ENCODE measurements at places on chromosomes 3 and 15.

GRCh38 chr15:41827290-41827879 is 507 bp upstream of the JMJD7 start:
- no peak for DNase-seq

GRCh38 chr15:69602921-69603320 is 150.3 kb downstream of the RPLP1 start:
- DNase-seq, result no peak

DNA sequence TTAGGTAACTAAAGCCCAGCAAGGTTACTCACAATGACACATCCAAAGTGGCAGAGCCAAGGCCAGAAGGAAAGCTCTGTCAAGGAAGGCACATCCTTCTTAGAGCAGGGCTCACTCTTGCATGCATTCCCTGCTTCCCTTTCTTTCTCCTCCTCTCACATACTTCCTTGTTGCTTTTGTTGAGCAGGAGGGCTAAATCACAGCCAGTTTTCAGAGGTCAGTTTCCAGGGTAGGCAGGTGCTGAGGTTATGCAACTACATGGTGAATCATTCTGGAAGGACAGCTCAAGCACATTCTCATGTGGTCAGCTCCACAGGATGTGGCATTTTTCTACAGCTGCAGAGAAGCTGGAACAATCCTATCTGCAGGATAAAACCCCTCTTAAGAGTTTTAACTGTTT is 275.6 kb downstream of the ZNF621 start:
- DNase-seq, result no peak

DNA sequence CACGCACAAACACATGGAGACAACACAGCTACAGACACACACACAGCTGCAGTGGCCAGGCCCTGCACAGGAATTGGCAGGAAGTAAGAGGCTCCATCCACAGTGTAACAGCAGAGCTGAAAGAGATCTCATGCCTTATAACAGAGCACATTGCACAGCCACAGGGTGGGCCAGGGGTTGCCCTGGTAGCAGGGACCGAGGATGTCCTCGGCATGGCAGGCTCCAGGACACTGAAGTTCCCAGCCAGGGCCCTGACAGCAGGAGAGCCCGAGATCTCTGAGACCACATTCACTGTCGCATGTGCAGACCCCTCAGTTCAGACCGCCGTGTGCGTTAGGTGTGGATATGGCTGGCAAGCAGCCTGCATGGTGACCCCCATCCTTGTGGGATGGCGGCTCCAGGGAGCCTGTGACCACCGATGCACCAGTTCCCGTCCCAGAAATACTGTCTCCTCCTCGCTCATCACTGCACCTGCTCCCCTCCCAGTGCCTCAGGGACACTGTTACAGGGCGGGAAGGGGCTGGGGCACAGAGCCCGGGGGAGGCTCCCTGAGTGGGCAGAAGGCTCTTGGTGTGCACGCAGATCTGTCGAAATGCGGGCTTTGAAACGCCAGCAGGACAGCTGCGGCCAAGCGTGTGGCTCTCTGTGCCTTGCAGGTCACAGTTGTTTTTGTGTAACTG is 1.5 kb upstream of the OCA2 start:
- DNase-seq, result no peak

DNA sequence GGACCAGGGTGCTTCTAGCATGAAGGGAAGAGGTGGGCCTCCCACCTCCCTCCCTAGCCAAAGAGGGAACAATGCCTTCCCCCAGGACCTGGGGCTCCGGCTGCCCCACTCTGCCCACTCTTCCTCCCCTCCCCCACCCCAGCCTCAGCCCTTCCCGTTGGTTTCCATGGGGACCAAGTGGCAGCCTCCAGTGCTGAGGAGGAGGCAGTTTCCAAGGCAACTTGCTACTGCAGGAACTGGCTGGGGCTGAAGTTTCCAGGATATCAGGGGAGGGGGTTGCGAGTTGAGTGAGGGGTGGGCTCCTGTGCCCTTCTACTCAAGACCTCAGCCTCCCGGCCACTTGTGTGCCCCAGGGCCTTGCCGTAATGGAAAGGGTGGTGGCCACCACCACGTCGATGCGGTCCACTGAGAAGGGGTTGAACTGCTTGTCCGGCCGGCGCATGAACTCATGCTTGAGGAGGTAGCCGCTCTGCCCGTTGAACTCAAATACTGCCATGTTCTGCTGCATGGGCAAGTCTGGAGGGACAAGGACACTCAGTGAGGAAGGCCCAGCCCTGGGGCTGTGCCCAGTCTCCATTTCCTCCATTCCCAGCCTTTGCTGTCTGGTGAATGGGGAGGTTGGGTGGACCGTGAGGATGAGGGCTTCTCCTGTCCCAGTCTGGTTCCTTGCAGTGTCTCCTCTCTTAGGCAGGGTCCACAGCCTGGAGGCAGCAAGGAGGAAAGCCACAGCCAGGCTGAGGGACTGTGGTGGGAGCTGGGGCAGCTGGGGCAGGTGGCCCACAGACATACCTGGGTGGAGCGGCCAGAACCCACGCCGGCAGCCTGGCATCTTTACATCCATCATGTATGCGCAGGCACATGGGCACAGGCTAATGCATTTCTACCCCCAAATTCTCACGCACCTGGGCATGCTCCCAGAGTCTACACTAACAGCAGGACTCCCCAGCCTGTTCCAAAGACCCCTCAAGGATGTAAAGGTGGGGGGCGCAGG is 11.3 kb upstream of the ANKRD63 start:
- DNase-seq, result no peak

GRCh38 chr3:51908026-51908425 is 4.9 kb upstream of the IQCF1 start:
- no peak for DNase-seq

DNA sequence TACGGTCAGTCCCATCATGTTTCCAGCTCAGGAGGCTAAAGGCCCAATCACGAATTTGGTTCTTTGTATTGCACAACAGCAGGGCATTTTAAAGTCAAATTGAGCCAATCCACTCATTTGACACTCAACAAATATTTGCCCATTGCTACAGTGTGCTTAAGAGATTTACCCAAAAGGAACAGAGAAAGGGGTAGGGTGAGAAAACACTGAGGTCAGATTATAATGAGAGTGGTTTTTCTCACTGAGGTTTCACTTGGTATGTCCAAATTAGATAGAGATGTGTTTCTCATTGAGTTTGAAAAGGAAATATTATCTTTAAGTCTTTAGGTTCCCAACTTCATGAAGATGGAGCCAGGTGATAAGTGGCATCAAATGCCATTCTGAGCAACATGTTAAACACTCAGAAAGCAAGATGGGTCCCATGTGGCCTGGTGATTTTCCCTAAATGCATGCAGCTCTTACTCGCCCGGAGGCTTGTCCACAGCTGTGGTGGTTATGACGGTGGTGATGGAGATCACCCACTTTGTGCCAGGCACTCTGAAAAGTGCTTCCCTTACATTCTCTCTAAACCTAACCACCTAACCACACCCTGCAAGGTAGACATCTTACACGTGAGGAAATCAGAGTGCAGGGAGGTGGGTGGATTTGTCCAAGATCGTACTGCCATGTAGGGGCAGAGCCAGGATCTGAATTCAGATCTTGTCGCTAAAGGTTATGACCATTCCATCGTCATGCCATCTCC is 31.2 kb upstream of the USP3 start:
- peak; percentile 55 for DNase-seq

GRCh38 chr15:52348056-52348745 is 52.6 kb upstream of the MYO5C start:
- no peak for DNase-seq

DNA sequence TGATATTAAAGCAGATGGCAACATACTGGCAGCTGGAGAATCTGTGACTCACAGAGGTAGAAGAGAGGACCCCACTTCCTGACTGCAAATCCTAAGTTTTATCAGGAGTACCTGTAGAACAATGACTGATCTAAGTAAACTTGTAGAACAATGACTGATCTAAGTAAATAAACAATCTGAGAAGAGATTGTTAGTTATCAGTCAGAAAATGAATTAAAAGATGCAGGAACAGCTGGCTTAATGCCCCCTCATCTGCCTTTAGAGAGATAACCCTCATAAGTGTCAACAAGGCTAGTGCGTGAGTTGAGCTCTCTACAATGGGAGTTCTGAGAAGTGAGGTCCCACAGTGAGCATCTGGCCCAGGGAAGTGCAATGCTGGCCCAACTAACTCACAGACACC is 14.6 kb downstream of the ACAD11 start:
- no peak for DNase-seq

DNA sequence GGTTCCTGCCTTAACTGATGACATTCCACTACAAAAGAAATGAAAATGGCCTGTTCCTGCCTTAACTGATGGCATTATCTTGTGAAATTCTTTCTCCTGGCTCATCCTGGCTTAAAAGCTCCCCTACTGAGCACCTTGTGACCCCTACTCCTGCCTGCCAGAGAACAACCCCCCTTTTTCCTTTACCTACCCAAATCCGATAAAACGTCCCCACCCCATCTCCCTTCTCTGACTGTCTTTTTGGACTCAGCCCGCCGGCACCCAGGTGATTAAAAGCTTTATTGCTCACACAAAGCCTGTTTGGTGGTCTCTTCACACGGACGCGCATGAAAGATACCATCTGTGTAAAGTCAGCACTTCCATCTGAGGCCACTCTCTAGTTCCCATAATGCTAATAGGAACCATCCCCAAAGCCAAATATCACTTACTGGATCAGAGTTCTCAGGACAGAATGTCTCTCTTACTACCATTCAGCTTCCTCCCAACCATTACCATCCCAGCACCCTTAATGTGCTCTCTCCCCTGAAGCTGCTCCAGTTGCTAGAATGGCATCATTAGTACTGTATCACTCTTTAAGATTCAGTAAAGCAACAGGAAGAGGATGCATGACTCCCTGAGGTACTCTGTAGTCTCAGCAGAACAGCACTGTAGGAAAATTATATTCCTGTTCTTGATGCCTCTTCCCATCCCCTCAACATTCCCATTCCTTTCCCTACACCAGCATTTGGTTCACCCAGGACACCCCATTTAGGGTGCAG is 2.3 kb upstream of the HRG start:
- no peak for DNase-seq

DNA sequence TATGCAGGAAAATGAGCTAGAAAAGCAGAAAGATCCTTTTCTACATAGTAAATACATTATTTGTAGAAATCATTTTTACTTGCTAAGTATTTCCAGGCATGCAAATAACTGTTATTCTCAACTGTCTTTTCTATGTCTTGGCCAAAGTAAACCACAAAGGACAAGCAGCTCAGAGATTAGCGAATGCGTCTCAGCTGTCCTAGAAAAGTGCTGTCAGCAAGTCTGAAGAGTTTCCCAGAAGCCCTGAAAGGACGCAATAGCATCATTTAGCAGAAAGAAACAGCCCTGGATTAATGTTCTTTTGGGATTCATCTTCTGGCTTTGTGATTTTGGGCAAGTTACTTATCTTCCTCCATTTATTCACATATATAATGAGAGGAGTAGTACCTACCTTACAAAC is 100.3 kb downstream of the ZIC1 start:
- no peak for DNase-seq

DNA sequence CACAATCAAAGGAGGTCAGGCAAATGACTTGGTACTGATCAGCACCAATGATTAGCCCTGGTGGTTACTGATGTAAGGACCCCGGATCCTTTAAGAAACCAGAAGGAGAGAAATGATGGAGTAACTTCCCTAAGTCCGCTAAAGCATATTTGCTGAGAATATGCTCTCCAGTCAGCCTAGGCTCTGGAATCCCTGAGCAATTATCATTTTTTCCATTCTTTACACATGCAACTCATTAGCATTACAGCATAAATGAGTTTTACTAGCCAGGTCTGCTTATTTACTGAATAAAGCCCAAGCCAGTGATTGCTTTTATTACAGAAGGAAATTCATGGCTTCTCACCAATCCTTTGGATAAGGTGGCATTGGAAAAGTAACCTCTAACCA is 139.2 kb upstream of the WNT5A start:
- no peak for DNase-seq

GRCh38 chr3:158743664-158744566 is 11.7 kb upstream of the RARRES1 start:
- no peak for DNase-seq

DNA sequence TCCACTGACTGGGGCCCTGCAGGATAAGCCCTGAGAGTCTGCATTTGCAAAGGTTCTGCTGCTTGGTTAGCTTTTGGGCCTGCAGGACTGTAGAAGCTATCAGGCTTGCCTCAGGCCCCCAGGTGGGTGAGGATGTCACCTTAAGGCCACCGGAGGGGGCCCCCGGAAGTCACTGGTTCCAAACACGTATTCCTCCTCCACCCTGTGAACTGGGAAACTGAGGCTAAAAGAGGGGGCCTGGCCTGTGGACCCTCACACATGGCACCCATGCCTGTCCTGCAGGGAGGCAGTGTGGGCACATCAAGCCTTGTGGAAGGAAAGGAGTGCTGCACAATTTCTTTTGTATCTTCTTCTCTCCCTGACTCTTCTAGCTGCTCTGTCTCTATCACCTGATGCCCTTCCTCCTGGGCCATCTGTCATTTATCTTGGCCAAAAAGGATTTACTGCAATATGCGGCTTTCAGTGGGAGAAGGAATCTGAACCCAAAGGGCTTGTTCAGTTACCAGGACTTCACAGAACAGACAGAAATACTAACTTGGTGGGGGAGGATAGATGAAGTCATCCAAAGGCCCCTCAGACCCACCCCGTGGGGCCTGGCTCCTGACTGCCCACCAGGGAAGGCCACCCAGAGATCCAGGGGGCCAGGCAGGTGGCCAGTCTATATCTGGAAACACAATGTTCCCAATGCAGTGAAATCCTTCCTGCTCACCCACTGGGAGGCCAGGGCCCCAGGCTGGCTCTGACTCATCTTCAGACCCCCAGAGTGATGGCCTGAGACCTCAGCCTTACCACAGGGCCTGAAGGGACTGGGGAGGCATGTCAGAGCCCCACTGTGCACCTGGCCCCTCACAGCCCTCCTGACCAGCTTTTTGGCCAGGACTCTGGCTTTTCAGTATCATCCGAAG is 18.3 kb downstream of the UBAP1L start:
- no peak for DNase-seq

DNA sequence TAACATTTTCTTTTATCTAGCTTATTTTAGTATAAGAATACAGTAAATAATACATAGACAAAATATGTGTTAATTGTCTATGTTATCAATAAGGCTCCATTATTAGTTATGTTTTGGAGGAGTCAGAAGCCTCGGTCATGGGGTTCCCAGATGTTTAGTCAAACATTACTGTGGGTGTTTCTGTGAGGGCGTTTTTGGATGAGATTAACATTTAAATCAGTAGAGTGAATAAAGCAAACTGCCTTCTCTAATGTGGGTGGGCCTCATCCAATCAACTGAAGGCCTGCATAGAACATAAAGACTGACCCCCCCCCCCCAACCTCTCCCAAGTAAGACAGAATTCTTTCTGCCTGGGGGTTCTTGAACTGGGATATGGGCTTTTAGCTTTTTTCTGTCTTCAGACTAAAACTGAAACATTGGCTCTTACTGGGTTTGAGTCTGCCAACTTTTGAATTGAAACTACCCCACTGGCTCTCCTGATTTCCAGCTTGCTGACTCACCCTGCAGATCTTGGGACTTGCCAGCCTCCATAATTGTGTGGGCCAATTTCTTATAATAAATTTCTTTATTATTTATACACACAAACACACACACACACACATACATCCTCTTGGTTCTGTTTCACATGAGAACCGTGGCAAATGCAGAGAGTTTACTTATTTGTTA is 192.0 kb downstream of the TPRG1 start:
- DNase-seq, result no peak

DNA sequence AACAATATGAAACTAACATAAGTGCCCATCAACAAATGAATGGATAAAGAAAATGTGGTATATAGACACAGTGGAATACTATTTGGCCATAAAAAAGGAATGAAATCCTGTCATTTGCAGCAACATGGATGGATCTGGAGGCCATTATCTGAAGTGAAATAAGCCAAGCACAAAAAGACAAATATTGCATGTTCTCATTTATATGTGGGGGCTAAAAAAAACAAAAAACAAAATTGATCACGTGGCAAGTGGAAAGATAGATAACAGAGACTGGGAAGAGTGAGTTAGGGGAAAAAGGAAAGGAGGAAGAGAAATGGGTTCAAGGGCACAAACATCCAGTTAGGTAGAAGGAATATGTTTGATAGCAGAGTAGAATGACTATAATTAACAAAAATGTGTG is 155.9 kb upstream of the BHLHE40 start:
- no peak for DNase-seq
